ENCODE measurements at places on chromosomes 3 and 15.
A peak's percentile ranks its signal among the peaks of the same experiment; 100 is the strongest.

DNA sequence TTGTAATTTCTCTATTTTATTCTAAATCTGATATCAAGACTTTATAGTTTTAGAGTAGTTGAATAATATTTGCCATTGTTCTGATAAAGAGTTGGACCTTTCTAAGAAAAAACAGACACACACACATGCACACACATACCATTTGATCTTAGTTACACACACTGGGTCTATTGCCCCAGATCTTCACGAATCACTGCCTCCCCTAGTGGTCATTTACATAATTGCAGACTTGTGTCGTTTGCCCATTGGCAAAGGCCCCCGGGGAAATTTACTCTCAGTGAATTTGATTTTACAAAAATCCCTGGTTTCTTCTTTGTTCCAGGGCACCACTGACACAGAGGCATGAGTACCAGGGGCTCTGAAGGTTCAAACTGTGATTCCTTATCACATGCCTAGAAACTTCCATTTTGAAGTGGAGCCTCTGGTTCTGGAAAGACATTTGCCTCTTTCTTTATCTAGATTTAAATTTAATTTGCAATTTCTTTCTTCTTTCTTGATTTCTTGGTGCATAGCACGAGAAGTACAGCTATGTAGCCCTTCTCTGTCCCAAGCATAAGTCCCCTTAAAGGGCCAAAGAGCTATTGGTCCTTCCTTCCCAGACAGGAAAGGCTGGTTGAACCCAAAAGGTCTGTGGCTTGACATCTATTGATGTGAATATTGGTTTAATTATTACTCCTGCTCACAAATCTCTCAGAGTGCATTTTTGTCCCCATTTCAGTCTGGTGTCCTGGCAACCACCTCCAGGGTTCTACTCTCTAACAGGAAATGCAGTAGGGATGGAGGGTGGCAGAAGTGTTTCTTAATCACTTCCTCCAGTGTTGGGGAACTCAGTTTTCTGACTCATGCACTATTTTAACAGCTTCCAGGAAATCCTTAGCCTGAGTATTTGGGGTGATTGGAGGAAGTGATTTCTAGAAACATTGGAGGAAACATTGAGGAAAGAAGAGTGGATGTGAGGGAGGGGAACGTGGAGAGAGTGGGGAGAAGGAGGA, 32.4 kb upstream of the SLC6A11 start:
- peak; percentile 47 for DNase-seq

- DNase-seq: peak; percentile 65
Observed at GRCh38 chr3:13657660-13658435, 108.9 kb downstream of the FBLN2 start.

DNA sequence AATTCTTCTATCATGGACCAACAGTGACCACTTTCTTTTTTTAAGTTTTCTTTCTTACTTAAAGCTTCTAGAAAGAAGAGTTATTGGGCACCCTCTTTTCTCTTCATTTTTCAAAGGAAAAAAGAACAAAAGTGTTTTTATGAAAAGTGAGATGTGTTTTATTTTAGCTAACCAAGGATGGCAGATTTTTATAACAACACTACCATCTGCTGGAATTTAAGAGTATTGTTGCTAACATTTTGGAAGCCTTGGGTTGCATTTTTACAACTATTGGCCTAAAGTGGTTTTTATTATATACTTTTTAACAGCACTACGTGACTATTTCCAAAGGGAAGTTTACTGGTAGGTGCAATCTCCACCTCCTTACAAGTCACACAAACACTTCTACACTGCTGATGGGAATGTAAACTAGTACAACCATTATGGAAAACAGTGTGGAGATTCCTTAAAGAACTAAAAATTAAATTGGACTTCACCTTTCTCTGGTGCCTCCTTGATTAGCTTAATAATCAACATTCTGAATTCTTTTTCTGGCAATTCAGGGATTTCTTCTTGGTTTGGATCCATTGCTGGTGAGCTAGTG, 237.7 kb upstream of the AGTR1 start:
- no peak for DNase-seq

- DNase-seq: no peak
Observed at GRCh38 chr3:83317605-83318004, 1556.2 kb upstream of the GBE1 start.

DNA sequence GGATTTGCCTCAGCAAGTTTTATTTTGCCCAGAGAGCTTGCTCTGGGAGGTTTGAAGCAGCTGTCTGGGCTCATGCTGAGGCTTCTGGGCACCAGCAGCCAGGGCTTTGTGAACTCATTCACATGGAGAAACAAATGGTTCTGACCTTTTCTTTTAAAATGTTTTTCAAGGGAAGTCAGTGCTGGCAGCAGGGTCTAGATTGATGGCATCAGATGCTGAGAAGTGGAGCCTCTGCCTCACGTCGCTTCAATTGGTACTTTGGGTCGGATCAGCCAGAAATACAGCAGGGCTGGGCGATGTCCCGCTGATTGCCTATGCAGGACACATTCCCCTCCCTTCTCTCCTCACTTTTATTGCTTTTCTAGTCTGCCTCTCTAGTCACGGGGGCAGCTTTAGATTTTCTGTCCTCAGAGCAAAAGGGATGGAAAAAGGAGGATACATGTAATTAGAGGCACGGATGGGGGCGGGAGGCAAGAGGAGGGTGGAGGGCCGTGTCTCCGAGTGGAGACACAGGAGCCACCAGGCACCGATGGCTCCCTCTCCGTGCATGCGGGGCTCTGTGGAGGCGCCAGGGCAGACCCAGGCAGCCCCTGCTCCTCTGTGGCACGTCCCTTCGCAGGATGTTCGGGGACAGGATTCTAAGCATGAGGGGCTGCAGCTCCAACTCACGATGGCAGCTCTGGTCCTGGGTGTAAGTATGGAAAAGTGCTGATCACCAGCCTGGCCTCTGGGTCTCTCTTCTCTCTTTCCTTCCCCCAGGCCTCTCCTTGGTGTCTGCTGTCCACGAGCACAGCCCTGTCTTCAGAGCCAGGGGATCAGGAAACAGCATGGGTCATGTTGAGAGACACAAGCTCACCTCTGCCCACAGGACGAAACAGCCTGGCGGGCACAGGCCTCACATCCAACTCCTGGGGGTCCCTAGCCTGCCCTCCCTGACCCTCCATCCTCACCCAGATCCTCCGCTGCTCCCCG, 116.1 kb downstream of the FAM43A start:
- no peak for DNase-seq

- no peak for DNase-seq
Observed at GRCh38 chr3:107117922-107118536, 259.2 kb upstream of the CCDC54 start.
